ENCODE measurements at places on chromosomes 13 and 19.

DNA sequence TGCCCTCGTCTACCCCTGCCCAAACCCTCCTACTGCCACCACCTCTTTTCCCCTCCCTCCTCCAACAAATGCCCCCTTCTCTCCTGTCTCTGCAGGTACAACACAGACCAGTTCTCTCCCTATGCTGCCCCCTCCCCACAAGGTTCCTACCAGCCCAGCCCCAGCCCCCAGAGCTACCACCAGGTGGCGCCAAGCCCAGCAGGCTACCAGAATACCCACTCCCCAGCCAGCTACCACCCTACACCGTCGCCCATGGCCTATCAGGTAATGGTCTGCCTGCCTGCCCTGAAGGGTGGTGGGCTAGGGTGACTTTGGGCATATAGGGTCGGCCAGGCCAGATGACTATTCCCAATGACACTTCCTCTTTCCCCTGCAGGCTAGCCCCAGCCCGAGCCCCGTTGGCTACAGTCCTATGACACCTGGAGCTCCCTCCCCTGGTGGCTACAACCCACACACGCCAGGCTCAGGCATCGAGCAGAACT lies 6.5 kb upstream of the TIMM50 start:
- H3K4me3 ChIP-seq, result no peak overlapping the region
- peaks cover 37% of the 10 kb centered on the region for H3K36me3 ChIP-seq
- peak; percentile 76 for DNase-seq
- peaks cover 17% of the 10 kb centered on the region for H3K4me1 ChIP-seq
- no peaks in the 10 kb centered on the region for H3K27me3 ChIP-seq
- H3K27ac ChIP-seq, result no peak overlapping the region

DNA sequence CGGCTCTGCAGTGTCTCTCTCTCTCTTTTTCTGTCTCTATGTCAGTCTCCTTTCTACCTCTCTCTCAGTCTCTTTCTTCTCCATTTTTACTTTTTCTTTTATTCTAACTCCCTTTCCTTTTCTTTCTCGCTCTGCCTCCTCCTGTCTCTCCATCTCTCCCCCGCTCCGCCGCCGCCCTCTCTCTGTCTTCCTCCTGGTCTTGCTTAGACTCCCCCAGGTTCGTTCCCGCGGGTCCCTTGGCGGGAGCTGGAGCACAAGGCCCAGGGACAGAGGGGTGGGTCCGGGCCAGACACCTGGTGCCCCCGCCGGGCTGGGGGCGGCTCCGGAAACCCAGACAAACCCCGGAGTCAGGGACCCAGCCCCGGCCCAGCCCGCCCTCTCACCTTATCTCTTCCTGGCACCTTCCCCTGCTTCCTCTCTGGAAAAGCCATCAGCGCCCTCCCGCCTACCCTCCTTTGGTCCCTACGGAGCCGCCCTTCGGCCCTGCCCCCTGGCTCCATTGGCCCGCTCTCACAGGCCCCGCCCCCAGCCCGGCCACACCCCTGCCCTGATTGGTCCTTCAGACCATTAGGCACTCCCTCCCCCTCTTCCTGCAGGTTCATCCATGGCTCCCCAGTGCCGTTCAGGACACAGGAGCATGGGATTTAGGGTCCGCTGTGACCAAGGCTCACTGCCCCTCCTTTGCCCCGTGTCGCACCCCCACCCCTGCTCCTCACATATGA lies 15.4 kb upstream of the NOP53 start:
- DNase-seq, result peak; percentile 76
- H3K4me1 ChIP-seq, result peaks cover 14% of the 10 kb centered on the region
- H3K27ac ChIP-seq, result peak overlapping the region; percentile 59

GRCh38 chr13:71219698-71220415 lies 647.1 kb downstream of the DACH1 start:
- H3K4me1 ChIP-seq, result no peaks in the 10 kb centered on the region
- H3K27me3 ChIP-seq, result peaks cover 6% of the 10 kb centered on the region
- H3K27ac ChIP-seq, result no peak overlapping the region
- H3K36me3 ChIP-seq, result no peaks in the 10 kb centered on the region
- H3K4me3 ChIP-seq, result no peak overlapping the region
- no peak for DNase-seq

GRCh38 chr19:50046649-50047503 lies 21.1 kb downstream of the ZNF473 start:
- H3K27me3 ChIP-seq, result peaks cover 1% of the 10 kb centered on the region
- H3K4me3 ChIP-seq, result no peak overlapping the region
- H3K36me3 ChIP-seq, result peaks cover 60% of the 10 kb centered on the region
- DNase-seq, result peak; percentile 61

DNA sequence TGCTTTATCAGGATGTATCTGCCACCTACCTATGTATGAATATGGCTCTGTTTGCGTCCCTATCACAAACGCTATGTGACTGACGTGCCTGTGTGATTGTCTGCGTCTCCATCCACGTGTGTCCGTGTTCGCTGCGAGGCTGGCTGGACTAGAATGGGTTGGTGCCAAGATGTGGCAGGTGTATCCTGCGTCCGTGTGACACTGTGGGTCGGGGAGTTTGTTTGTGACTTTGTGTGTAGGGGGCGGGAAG lies 6.7 kb upstream of the HOOK2 start:
- H3K36me3 ChIP-seq, result no peaks in the 10 kb centered on the region
- no peak for DNase-seq
- peaks cover 36% of the 10 kb centered on the region for H3K4me1 ChIP-seq
- peak overlapping the region; percentile 93 for H3K27ac ChIP-seq
- peak overlapping the region; percentile 74 for H3K4me3 ChIP-seq
- no peaks in the 10 kb centered on the region for H3K27me3 ChIP-seq

DNA sequence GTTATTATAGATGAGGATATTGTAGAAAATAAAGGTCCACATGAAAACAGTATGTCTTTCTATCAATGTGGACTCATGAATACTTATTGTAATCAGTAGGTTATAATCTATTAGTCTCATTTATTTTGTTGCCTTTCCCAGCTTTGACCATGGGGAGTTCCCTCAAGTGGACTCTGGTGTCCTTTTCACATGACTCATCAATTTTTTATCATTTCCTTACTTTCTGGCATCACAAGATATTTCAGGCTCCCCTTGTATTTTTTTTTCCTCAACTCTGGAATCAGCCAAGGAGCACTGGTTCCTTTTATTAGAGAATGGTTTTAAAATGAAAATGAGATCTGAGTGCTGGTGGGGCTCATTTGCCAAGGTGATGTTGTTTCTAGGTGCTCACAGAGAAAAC lies 63.4 kb upstream of the DIAPH3 start:
- H3K27me3 ChIP-seq, result peaks cover 6% of the 10 kb centered on the region
- no peak overlapping the region for H3K27ac ChIP-seq
- no peaks in the 10 kb centered on the region for H3K36me3 ChIP-seq
- H3K4me1 ChIP-seq, result no peaks in the 10 kb centered on the region
- no peak for DNase-seq
- no peak overlapping the region for H3K4me3 ChIP-seq

DNA sequence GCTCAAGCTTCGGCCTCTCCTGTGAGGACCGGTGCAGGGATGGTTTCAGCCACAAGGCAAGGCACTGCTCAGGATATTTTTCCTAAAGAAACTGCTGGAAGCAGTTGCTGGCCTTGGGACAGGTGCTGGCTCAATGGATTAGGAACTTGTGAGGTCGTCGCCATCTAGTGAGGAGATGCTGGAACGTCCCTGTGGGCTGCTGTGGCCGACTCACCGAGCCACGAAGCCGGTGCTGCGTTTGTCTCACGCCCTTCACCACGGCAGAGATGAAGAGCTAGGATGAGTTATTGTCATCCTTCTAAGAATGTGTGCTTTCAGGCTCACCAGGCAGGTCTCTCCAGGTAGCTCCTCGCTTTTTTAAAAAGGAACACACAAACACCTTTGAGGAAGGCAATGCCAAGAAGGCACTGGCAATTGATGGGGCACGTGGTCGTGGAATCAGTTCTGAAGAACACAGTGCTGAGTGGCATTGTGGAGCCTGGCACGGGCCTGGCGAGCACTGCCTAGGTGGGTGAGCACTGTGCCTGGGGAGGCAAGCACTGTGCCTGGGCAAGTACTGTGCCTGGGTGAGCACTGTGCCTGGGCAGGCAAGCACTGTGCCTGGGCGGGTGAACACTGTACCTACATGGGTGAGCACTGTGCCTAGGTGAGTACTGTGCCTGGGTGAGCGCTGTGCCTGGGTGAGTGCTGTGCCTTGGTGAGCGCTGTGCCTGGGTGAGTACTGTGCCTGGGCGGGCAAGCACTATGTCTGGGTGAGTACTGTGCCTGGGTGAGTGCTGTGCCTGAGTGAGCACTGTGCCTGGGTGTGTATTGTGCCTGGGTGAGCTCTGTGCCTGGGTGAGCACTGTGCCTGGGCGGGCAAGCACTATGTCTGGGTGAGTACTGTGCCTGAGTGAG lies 140.4 kb downstream of the TEX29 start:
- H3K27me3 ChIP-seq, result peaks cover 10% of the 10 kb centered on the region
- H3K4me1 ChIP-seq, result peaks cover 2% of the 10 kb centered on the region
- DNase-seq, result peak; percentile 32
- no peak overlapping the region for H3K27ac ChIP-seq
- H3K4me3 ChIP-seq, result no peak overlapping the region
- no peaks in the 10 kb centered on the region for H3K36me3 ChIP-seq

DNA sequence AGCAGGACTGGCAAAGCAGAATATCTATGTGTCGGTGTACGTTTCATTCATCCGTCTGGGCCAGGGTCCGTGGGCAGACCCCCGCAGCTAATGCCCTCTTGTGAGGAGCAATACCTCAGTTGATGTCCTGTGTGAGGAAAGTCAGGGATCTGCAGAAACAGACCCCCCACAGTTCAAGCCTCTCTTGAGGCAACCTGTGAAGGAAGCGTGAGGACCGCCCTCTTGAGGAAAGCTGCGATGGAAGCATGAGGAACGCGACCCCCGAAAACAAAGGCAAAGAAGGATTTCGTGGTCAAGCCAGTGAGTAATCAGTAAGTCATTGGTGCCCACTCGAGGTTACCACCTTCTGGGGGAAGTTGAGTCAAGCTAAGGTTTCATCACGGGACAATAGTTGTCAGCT lies 20.9 kb upstream of the ZNF83 start:
- H3K27ac ChIP-seq, result no peak overlapping the region
- H3K36me3 ChIP-seq, result peaks cover 85% of the 10 kb centered on the region
- H3K27me3 ChIP-seq, result no peaks in the 10 kb centered on the region
- no peak for DNase-seq

- H3K4me3 ChIP-seq, result peak overlapping the region; percentile 76
- no peak for DNase-seq
- H3K36me3 ChIP-seq, result peaks cover 4% of the 10 kb centered on the region
- H3K27me3 ChIP-seq, result peaks cover 9% of the 10 kb centered on the region
- H3K27ac ChIP-seq, result no peak overlapping the region
These were observed 61.1 kb downstream of the SERP2 start for GRCh38 chr13:44434766-44435141.

GRCh38 chr13:78913656-78914055 lies 254.7 kb upstream of the OBI1 start:
- peaks cover 2% of the 10 kb centered on the region for H3K27me3 ChIP-seq
- H3K27ac ChIP-seq, result no peak overlapping the region
- DNase-seq, result no peak

DNA sequence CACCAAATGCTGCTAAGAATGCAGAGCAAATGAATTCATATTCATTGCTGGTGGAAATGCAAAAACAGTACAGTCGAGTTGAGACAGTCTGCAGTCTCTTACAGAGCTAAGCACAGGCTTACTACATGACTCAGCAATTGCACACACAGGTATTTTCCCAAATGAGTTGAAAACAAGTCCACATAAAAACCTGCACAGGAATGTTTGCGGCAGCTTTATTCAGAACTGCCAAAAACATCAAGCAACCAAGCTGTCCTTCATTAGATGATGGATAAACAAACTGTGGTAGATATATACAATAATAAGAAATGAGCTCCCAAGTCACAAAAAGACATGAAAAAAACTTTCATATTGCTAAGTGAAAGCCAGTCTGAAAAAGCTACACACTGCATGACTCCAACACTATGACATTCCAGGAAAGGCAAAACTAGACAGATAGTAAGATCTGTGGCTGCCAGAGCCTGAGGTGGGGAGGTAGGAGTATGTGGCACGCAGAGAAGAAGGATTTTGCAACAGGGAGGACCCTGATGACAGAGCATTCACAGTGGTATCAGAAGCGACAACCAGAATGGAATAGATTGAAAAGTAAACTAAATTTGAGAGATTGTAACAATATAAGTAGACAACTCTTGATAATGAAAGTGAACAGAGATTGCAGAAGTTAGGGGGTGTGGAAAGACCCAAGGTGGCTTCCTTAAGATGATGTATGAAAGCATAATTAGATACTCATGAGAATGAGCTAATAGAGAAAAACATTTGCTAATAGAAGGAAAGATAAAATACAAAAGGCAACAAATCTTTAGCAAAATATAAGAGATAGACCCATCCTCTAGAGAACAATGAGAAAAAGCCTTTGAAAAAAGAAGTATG lies 52.7 kb downstream of the TSC22D1 start:
- peaks cover 1% of the 10 kb centered on the region for H3K36me3 ChIP-seq
- no peaks in the 10 kb centered on the region for H3K27me3 ChIP-seq
- DNase-seq, result peak; percentile 7
- H3K27ac ChIP-seq, result no peak overlapping the region

DNA sequence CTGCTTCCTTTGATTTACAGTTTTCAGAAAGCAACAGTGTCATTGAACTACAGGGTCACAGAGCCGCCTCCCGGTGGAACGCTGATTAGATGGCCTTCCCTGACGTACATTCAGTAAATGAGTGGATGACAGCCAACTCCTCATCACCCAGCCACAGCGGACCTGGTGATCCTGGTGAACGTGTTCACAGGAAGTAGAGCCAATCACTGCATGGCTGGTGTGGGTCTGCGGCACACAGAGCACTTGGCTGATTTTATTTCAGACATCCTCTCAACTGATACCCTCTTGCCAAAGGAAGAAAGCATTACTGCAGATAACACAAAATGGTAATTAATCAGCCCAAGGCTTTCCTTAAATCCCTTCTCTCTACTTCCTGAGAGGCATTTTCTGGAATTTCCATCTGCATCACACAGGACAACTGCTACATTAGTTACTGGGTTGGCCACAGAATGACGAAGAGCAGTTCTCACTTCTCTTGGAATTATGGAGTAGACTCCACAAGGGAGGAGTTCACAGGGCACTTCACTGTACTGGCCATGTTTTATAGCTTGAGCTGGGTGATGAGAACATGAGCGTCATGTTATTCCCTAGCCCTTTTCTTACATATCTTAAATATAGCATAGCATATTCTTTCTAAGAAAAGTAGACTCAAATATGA lies 84.0 kb upstream of the SLC7A1 start:
- peaks cover 10% of the 10 kb centered on the region for H3K27me3 ChIP-seq
- H3K36me3 ChIP-seq, result no peaks in the 10 kb centered on the region
- DNase-seq, result no peak
- H3K4me3 ChIP-seq, result no peak overlapping the region

- no peak overlapping the region for H3K27ac ChIP-seq
- no peaks in the 10 kb centered on the region for H3K4me1 ChIP-seq
- H3K36me3 ChIP-seq, result no peaks in the 10 kb centered on the region
- H3K4me3 ChIP-seq, result no peak overlapping the region
- no peaks in the 10 kb centered on the region for H3K27me3 ChIP-seq
- no peak for DNase-seq
These were observed 16.3 kb downstream of the CATSPERG start for GRCh38 chr19:38351865-38352395.

All from activated naive CD4-positive, alpha-beta T cell treated with anti-CD3 and anti-CD28 coated beads for 36 hours (primary cell).